WTC11 (cell line): ENCODE measurements at places on chromosomes 1 and 21.

DNA sequence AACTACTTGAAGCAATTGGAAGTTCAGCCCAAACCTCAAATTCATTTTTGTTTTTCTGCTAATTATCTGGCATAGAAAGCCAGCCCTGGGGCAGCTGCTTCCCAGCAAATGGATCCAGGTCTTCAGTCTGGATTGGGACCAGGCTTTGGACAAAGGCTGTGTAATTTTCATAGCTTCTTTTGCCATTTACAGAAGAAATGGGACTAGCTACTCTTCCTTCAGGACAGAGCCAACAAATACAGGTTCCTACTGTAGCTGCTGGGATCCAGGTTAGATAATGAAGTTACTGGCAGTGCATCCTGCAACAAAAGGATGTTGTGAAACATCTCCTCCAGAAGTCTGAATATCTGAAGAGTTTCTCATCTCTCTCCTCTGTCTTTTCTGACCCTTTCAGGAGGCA, 171.5 kb upstream of the CAMK1G start:
- no peak for DNase-seq

DNA sequence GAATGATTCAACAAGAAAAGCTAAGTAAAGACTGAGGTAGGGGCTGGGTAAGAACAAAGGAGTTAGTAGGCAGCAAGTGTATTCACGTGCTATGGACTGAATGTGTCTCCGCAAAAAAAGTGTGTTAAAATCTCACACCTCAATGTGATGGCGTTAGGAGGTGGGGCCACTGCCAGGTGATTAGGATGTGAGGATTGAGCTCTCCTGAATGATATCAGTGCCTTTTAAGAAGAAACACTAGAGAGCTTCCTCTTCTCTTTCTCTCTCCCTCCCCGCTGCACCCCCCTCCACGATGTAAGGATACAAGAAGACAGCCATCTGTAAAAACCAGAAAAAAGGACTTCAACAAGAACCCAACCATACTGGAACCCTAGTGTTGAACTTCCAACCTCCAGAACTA, 396.1 kb upstream of the PLXNA2 start:
- DNase-seq: no peak

DNA sequence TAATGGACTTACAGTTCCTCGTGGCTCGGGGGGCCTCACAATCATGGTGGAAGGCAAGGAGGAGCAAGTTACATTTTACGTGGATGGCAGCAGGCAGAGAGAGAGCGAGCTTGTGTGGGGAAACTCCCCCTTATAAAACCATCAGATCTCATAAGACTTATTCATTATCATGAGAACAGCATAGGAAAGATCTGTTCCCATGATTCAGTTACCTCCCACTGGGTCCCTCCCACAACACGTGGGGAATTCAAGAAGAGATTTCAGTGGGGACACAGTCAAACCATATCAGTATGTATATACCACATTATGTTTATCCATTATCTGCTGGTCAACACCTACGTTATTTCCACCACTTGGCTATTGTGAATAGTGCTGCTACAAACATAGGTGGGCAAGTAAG, 352.3 kb upstream of the B3GALT2 start:
- no peak for DNase-seq

DNA sequence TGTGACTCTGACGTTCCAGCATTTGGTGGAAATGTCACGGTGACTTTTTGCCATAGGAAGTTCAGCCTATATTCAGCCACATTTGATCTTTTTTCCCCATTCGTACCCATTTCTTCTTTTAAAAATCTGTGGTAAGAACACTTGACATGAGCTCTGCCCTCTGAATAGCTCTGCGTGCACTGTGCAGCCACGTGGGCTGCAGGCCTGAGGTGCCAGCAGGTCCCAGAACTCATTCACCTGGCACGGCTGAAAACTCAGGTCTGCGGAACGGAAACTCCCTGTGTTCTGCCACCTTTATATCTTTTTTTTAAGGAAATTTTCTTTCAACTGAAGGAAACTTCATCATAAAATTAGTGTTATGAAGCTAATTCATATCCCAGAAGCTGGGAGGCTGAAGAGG, 28.6 kb downstream of the CEP104 start:
- no peak for DNase-seq

- DNase-seq: no peak
Observed at GRCh38 chr1:100239961-100240360, 9.7 kb downstream of the DBT start.

DNA sequence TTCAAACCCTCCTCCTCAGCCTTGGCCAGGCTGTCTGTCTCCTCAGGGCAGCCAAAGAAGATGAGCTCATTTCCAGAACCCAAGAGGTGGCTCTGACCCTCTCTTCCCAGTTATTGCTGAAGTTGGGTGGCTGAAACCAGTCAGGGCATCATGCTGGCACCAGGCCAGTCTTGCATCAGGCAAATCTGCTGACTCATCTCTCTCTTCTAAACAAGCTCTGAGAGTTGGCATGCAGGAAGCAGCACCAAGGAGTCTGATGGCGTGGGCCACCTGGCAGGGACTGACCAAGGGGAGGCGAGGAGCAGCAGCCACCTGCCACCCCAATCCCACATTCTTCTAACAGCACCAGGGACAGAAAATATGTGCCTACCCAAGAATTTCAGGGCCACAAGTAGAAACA, 104.8 kb upstream of the ATP1A1 start:
- no peak for DNase-seq

DNA sequence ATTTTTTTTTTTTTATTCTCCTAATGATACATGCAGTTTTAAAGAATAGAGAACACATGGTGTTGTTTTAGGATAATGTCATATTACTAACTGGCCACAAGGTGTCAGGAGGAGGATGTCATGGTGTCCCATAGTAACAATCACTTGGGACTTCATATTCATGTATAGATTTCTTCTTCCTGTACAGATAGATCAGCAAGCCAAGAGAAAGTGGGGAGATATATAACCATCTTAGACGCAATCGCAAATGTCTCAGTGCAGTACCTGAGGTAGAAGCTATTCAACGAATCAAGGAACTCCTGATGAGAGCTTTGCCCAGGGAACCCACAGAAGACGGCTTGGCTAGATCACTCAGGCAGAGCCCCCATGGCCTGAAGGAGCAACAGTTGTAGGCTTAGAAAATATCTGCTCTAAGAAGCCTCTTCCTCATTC, 12.3 kb downstream of the OR2T11 start:
- no peak for DNase-seq

- no peak for DNase-seq
Observed at GRCh38 chr1:220922951-220923350, 43.7 kb downstream of the HLX start.

- no peak for DNase-seq
Observed at GRCh38 chr1:26516987-26517765, 12.4 kb upstream of the RPS6KA1 start.

GRCh38 chr1:237133921-237134320, 91.9 kb downstream of the RYR2 start:
- no peak for DNase-seq

GRCh38 chr1:90721210-90722194, 4.4 kb upstream of the BARHL2 start:
- peak; percentile 83 for DNase-seq

GRCh38 chr1:178541829-178542553, 29.1 kb downstream of the TEX35 start:
- peak; percentile 45 for DNase-seq

DNA sequence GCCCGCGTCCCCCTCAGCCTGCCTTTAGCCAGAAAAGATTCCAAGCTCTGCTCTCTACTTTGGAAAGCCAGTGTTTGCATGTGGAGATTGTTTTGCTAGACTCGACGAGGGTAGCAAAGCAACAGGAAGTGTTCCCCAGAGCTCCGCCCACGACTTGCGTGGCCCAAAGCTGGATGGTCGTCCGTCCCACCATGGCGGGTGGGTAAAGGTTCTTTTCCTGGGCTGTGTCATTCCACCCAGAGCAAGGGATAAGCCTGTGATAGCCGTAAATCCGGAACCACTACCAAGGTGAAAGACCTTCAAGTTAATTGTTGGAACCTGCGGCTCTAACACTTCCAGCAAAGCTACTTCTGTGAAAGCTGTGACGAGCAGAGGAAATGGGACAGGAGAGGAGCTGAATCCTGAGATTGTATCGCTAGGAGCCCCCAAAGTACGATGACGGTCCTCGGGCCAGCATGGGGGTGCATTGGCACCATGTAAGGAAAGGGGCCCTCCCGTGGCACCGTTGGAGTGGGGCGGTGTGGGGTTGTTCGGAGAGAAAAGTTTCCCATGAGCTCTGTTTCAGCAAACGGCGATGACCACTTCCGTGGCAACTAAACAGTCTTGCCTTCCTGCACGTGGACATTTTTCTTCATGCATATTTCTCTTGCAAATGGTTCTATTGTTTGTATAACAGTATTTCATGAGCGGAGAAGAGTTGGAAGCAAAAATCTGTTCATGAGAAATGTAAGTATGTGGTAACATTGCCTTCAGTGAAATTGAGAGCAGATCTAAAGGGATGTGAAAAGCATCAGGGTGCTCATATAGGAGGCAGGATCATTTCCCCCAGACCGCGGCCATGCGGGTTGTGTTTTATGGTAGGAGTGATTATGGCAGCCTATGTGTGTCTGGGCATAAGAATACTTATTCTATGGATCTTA, 8.4 kb downstream of the MX2 start:
- DNase-seq: no peak

GRCh38 chr1:25204797-25205480, 27.4 kb downstream of the SYF2 start:
- no peak for DNase-seq

GRCh38 chr1:47756006-47756405, 241.2 kb downstream of the TRABD2B start:
- no peak for DNase-seq

- DNase-seq: no peak
Observed at GRCh38 chr1:89557956-89558355, 33.3 kb downstream of the LRRC8B start.

DNA sequence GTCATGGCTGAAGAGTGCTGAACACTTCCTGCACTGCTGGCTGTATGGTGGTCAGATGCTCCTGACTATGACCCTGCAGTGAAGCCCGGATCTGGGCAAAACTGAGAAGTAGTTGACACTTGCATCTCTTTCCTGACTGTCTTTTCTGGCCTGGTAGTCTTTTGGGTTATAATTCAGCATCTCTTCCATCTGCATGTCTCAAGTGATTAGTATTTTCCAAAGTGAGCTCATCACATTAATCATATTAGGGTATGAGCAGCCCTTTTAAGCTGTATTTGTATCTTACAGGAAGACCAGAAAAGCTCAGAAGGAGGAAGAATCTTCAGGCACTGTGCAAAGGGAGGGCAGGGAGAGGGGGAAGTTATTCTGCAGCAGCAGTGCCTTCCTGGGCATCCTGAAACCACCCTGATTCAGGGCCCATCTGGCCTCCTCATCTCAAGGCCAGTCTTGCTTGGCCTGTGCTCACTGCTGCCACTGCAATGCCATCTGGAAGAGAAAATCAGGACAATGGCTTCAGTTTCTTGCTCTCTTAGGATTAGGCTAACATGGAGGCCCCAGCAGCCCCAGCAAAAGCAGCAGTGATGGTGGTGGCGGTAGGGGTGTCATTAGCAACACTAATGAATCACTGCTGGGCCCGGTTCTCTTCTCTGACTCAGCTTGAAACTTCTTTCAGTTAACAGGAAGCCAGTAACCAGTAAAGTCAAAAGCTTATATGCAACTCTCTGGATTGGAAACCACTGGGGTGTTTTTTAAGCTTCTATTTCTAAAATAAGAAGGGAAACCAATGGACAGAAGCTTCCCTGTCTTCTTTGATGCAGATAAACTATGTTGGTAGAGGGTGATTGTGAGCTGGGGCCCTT, 63.3 kb upstream of the WDR26 start:
- DNase-seq: peak; percentile 54

- DNase-seq: no peak
Observed at GRCh38 chr1:64839732-64840405, 95.0 kb downstream of the RAVER2 start.

GRCh38 chr1:166730299-166730888, 108.9 kb upstream of the POGK start:
- no peak for DNase-seq

DNA sequence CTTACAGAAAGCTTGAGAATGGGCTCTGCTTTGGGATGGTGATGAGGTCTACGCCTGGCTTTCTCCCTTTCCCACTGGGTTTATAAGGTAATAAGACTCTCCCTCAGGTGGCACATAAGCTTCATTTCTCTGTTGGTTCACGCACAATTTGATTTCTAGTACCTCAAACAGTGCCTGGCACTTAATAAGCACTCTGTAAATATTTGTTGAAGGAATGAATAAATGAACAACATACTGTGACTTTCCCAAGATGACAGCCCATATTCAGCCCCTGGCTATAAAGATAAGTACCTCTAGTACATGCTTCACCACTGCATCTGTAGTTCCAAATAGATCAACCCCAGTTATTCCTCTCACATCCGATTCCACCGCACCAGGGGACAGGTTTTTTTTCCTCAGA, 17.8 kb downstream of the COPA start:
- no peak for DNase-seq

DNA sequence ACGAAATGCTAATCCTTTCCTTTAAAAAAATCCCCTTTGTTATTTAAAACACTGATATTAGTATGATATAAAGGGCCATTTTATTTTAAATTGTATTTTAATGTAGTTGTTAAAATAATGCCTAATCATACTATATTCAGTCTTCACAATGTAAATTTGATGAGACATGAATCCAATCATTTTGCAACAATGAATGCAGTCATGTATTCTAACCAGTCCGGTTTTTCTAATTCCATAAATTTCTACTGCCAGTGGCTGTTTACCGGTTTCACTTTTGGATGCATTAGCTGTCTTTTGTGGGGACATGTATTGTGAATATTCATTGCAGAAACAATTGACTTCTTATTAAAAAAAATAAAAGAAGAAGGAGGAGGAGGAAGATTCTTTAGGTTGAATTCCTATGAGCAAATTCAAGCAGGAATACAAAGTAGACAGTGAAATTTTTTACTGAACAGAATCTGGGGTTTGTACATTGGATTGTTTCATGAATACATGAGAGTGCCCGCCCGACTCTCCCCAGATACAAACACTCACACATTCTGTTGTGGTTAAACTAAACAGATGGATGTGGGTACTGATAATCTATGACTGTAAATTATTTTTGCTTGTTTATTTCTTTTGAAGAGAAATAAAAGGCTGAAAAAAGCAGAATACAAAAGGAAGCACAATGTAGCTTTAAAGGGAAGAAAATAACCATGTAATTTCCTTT, 624.8 kb upstream of the PTBP2 start:
- no peak for DNase-seq

GRCh38 chr1:64505944-64506655, 36.2 kb downstream of the CACHD1 start:
- no peak for DNase-seq

DNA sequence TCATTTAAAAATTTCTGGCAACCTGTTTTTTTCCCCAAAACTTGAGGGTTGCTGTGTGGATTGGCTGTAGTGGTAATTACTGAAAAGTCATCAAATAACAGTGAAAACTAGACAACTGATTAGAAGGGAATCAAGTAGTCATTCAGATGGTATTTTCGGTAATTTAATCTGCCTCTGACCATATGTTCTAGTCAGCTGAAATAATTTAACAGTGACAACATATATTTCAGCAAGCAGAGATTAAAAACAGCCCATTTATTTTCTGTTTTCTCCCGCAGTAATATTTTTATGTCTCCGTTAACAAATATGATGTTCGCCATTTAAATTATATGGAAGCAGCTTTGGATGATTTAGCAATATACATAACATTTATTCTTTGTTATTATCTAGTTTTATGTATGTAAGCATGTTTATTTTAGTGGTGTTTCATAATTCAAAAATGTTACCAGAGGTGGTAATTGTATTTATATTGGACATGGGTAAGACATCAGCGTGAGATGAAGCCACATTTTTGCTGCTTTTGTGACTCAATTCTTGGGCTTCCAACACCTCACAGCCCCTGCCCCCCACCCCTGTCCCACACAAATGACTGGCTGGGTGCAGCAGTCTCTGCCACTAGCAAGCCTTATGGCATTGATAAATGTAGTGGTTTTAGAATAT, 104.4 kb downstream of the GALNT2 start:
- no peak for DNase-seq
